ENCODE measurements at places on chromosomes 6 and 20. TPM values are rescaled to one million over a fixed set of nuclear protein-coding genes. Genes with fewer than 3 reads are reported as not detected.
A peak's percentile ranks its signal among the peaks of the same experiment; 100 is the strongest.

DNA sequence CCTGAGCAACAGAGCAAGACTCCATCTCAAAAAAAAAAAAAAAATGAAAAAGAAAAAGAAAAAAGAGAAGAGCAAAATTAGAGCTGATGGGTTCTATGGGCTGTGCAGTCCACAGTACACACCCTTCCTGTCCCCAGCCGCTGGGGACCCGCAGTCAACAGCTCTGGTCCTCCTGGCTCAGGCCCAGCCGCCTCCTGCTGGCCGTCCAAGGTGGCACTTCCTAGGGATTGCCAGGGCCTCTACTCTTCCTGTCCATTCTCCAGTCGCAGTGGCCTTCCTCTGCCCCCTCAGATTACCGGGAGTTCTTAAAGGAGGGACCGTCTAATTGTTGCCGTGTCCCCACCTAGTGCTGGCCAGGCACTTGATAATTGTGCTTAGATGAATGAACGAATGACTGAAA lies 41.7 kb downstream of the TMEM242 start:
- DNase-seq: no peak

DNA sequence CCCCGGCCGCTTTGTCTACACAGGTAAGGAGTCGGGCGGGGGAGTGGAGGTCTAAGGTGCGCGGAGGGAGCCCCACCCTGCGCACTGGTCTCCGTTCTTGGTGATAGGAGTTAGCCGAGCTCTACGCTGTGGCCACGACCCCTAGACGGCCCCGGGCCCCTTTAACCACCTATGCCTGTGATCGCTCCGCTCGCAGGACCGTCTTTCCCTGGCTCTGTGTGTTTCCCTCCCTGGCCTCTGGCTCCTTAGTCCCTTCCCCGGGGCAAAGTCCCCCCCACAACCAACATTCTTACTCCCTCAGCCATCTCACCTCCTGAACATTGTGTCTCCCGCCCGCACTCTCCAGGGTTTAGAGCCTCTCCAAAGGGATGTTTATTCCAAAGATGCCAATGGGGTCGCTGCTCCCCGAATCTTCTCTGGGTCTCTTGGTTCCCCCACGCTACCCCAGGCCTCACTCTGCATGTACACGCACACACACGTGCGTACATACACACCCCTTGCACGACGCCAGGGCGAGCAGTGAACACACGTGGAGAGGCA lies 50.4 kb downstream of the CPXM1 start:
- DNase-seq: no peak

DNA sequence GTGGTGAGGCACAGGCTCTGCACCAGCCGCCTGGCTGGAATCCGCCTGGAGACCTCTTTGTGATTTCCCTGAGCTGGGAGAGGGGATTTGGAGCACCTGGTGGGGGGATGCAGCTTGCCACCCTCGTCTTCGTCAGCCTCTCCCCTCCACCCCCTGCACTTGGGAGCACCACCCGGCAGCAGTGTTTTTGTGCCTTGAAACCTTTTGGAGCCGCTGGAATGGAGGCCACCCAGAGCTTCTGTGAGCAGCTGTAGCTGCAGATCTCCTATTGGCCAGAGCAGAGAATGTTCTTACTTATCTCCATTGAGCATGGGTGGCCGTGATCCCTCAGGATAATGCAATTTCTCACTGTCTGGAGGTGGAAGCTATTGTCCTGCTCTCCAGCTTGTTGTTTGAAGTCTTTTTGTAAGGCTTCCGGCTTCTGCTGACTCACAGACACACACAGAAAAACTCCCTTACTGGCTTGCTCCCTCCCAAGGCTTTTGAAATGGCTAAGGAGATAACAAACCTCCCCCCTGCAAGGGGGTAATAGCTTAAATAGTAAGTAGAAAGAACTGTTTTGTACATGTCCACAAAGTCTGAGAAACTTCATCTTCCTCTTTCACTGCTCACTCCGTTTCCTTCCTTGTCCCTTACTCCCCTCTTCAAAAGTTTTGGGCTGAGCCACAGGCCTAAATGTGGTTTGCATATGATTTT lies 271.2 kb downstream of the PRL start:
- peak; percentile 97 for DNase-seq

GRCh38 chr6:135228486-135228885 lies 47.4 kb downstream of the MYB start:
- no peak for DNase-seq

DNA sequence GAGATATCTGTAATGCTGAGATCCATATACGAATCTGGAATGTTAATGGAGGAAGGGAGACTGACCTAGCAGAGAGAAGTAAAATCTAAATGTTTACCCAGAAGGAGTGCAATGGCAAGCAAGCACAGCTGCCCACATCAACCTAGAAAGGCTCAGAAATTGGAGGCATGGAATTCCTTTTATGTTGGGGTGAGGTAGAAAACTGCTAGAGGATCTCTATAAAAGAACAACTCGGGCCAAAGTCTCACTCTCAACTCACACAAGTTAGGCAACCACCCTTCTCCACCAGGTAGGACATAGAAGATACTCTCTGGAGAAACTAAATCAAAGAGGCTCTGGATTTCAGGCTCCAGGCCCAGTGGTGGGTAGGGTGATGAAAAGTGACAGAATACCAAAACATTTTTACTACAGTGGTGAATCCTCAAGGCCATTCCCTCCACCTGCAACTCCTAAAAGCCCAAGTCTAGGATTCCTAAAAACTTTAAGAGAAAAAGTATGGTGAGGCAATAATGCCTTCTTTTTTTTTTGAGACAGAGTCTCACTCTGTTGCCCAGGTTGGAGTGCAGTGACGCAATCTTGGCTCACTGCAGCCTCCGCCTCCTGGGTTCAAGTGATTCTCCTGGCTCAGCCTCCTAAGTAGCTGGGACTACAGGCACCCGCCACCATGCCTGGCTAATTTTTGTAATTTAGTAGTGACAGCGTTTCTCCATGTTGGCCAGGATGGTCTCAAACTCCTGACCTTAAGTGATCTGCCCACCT lies 9.5 kb upstream of the ADGRG6 start:
- no peak for DNase-seq

- DNase-seq: no peak
Observed at GRCh38 chr6:25579902-25580495, 72.0 kb upstream of the SCGN start.

DNA sequence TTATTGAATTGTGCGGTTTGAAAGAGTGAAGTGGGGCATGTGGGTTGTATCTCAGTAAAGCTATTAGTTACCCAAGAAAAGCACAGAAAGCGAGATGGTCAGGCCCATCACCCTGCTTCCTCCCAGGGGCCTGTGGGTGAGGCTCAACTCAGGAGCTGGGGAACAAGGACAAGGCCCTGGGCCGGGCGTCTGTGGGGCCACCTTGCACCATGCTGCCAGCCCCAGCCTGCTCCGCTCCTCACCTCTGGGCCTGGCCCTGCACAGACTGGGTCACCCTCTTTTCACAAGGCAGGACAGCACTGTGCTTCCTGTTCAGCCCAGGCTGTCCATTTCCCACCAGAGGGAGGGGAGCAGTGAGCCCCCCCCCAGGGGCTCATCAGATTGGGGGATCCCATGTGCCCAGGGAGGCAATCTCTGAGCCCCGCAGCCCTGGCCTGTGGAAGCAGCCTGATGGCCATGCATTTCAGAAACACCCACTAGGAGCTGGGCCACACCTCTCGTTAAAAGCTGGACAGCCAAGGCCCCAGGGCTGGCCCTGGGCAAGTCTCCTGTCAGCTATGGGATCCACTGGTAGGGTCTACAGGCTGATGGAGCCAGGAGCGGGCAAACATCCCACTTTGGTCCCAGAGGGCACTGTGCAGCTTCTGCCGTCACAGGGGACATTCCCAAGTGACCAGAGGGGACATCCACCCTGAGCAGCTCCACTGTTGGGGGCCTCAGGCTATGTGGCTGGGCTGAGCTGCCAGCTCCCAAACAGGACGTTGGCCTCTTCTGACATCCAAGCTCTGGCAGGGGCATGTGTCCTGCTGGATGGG lies 55.9 kb downstream of the YTHDF1 start:
- no peak for DNase-seq

GRCh38 chr6:82908661-82909060 lies 157.0 kb downstream of the UBE3D start:
- no peak for DNase-seq

DNA sequence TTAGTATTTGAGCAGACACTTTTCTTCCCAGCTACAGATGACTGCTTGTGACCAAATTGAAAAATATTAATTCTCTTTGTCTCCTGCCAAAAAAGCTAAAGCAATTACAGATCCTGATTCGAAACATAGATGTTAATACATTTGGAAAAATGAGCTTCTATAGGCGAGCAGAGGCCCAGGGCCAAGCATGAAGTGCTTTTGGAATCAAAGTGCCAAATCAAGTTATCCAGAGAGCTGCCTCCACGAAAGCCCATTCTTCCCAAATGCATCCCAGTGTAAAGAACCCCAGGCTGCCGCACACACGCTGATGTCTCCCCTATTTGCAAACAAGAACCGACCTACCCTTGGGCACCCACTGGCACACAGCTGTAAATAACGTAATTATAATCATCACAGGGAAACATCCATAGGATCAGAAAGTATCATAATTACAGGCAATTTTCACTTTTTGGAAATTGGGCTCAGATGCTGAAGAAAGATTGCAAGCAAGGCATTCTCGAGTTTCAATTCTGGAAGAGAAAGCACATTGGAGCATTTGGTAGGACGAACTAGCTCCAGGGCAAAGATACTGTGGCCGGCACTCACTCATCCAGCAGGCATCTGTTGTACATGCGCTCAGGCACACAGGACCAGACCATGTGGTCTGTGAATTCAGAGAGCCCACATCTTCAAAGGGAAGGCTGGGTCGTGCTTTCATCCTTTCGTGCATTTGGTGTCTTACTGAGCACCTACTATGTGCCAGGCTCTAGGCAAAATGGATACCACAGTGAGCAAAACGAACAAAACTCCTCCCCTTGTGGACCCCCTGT lies 45.9 kb downstream of the BMP7 start:
- no peak for DNase-seq

- no peak for DNase-seq
Observed at GRCh38 chr6:139172151-139172550, 37.3 kb downstream of the HECA start.

DNA sequence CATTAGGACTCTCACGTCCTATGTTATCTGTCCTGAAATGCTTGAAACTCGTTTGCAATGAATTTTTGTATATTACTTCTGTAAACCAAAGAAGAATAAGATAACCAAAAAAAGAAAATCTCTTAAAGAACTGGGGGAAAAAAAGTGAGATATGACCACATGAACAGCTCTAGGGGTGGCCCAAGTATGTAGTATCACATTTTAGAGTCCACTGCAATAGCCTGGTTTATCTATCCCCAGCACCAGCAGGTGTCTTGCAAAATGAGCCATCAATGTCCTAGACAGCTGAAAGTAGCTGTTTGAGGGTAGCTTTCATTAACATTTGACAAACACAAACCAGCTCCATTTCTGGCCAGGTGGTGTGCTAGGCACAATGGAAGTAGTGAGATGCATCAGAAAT lies 102.8 kb downstream of the PXDC1 start:
- DNase-seq: no peak

GRCh38 chr6:97129106-97129505 lies 153.9 kb downstream of the MMS22L start:
- no peak for DNase-seq

GRCh38 chr6:113190170-113190569 lies 667.0 kb upstream of the MARCKS start:
- no peak for DNase-seq

GRCh38 chr6:53302678-53303360 lies 45.9 kb downstream of the ELOVL5 start:
- peak; percentile 59 for DNase-seq

DNA sequence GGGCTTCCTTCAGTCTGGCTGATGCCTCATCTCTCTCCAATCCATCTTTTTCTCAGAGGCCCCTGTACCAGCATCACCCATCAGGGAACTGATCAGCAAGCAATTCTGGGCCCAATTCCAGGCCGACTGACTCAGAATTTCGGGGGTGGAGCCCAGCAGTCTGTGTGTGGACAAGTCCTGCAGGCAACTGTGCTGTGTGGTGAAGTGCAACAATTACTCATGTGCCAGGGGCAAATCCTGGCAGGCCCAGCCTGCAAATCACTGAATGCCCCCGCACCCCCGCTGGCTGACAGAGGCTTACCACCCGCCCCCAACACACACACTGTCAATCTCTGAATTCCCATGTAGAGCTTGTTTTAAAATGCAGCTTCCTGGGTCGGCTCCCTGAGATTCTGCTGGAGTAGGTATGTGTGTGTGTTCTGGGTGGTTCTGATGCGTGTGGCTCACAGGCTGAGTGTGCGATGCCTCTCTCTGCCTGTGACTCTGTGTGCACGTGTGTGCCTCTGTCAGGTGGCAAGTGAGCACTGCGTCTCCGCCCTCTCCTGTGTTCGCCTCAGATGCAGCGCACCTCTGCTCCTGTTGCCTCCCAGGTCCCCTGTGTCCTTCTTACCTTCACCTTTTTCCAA lies 45.4 kb downstream of the SSR1 start:
- peak; percentile 87 for DNase-seq

- DNase-seq: peak; percentile 62
Observed at GRCh38 chr6:163249651-163250101, 164.8 kb upstream of the QKI start.

- peak; percentile 26 for DNase-seq
Observed at GRCh38 chr6:3592371-3592941, 135.6 kb upstream of the SLC22A23 start.

GRCh38 chr6:111472933-111473435 lies 10.0 kb downstream of the REV3L start:
- no peak for DNase-seq

GRCh38 chr6:55255113-55255512 lies 72.2 kb upstream of the GFRAL start:
- DNase-seq: no peak

Gene SAMD3
- total RNA-seq: 0.29 TPM

Gene HMGCLL1
- not detected for total RNA-seq

Gene FKBP1C
- total RNA-seq: 0.09 TPM

Gene PHF1
- 23.2 TPM for total RNA-seq

Gene COL12A1
- 233 TPM for total RNA-seq

Gene CALHM4
- total RNA-seq: not detected

Gene SUMO4
- 0.25 TPM for total RNA-seq

Gene HNF4A
- not detected for total RNA-seq

Gene MYO6
- total RNA-seq: 6.4 TPM

Gene BPIFB1
- total RNA-seq: not detected

Gene LY6G6F
- total RNA-seq: not detected

Gene SPEF1
- not detected for total RNA-seq
